ENCODE measurements at places on chromosomes 3 and 15.

GRCh38 chr3:81198756-81199155, 562.7 kb downstream of the GBE1 start:
- DNase-seq = no peak

DNA sequence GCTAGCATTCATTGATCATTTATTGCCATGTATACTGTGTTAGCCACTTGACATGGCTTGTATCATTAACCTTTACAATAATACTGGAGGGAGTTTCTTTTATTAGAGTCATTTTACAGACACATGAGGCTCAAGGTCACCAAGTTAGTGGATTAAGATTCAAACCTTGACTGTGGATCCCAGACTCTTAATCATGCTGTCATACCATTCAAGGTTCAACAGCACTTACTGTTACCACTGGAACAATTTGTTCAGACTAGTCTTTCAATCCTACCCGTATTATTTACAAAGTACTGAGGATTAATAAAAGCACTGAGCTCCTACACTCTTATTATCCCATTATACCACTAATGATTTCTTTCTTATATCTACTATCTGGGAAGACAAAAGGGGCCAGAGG, 1.2 kb downstream of the COX17 start:
- no peak for DNase-seq

DNA sequence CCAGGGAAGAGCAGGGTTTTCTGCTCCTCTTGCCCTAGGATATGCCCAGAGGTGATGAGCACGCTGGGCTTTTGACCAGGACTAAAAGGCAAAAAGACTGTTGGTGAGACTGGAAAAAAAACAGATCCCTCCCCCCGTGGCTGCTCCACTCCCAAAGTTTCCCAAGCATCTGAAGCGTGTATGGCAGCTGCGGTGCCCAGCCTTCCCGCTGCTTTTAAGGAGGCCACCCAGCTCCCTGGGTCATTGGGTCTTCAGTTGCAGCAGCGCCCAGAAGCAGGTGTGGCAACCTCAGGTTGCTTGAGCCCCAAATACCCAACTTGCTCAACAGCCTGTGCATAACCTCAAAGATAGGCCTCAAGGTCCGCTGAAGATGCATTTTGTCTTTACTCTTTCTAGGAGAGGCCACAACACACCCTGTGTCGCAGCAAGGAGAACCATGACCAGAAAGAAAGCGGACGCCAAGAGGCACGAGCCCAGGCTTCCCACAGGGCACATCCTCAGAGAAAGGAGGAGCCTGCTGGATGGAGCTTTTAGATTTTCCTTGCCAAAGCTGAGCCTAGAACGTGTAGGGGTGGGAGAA, 2.0 kb downstream of the SRGAP3 start:
- no peak for DNase-seq

DNA sequence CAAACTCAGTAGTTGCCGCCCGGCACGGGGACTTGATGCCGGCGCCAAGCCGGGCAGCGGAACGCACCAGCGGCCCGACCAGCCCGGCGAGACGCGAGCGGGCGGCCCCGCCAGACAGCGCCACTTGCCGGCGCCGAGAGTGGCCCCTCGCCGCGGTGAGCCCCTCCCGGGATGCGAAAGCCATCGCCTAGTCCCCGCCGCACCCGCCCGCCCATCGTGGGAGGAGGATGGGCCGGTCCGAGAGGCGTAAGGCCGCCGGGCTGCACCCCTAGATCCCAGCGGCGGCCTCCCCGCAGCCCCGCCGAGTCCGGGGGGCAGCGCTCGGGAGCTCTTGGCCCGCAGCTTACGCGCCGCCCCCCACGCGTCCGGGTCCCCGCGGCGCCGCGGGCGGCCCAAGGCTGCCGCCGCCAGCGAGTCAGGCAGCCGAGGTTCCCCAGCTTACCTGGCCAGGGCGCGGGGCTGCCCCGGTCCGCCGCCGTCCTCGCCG, 609 bp downstream of the GOLGA8A start:
- peak; percentile 37 for DNase-seq

GRCh38 chr3:59150039-59150438, 100.2 kb upstream of the CFAP20DC start:
- no peak for DNase-seq

DNA sequence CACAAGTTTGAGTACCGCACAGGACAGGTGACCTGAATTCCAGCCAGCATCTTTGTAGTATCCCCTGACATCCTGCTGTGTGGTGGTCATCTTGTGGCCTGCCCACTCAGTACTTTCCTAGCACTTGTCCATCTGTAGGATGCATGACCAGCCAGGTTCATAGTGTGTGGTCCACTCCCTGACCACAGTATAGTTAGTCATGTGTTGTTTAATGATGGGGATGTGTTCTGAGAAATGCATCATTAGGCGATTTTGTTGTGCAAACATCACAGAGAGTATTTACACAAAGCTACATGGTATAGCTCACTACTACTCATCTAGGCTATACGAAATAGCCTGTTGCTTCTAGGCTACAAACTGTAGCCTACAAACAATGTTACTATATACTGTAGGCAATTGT, 16.9 kb upstream of the RBPMS2 start:
- no peak for DNase-seq

DNA sequence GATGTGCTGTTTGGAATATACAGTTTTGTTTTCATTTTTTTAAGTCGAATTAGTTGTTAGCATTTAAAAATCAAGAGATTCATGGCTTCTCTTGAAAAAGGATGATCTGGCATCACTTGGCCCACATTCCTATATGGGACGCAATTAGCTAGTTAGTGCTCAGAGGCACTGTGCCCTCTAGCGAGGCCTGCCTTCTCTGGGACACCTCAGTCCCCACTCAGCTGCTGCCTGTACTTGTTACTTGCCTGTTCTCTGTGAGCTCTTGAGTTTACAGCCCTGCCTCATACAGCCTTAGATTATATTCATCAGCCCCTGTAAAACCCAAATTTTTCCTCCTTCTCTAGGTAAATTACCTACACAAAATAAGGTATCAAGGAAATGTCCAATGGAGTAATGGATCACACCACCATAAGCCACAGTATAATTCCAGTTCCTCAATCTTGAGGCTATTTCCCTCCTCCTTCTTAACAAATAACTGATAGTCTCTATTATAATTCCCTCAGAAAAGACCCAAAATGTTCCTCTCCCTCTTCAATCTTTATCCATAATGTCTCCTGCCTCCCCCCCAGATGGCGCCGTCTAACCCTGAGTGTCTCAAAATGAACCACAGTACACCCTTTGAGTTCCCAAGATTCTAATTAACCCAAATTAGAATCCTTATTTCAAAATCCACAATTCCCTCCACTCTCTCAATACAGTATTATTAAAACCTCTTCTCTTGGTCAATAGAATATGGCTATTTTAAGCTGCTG, 2.7 kb downstream of the ZMAT3 start:
- DNase-seq = peak; percentile 48

- DNase-seq = no peak
Measured at GRCh38 chr15:63612300-63612699, 15.1 kb downstream of the FBXL22 start.

GRCh38 chr3:99330924-99331532, 307.4 kb upstream of the COL8A1 start:
- DNase-seq = no peak

- no peak for DNase-seq
Measured at GRCh38 chr3:33881156-33882064, 83.0 kb downstream of the PDCD6IP start.

- peak; percentile 86 for DNase-seq
Measured at GRCh38 chr3:129893581-129894070, at the start of gene TMCC1. TSS of gene TMCC1 (minus strand) at chr3:129893711.

DNA sequence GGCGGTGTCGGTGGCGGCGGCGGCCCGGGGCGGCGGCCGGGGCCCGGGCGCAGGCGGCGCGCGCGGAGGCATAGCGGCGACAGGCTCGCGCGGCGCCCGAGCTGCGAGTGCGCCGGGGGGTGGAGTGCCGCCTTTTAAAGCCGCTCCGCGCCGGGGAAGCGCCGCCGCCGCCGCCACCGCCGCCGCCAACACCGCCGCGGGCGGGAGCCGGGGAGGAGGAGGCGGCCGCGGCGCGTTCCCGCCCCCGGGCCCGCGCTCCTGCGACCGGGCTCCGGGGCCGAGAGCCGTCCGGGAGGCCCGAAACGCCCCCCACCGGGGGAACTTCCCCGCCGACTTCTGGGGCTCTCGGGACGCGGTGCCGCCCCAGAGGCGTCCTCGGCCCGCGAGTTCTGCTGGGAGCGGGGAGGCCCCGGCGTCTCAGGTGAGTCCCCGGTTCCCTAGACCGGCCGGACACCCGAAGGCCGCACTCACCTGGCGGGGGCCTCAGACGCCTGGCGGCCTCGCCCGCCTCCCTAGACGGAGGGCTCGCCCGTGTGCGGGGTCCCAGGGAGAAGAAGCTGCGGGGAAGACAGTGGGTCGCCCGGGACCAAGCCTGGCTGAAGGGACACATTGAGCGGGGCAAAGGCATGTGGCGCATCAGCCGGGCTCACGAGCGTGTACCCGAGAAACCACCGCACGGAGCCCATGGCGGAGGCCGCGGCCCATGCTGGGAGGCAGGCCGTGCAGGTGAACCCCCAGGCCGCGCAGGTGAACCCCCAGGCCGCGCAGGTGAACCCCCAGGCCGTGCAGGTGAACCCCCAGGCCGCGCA, at the start of gene PCSK6:
Gene PCSK6, minus strand, starts transcription at position 109 of the 809 bp plus-strand sequence. Its CDS starts 37 bp downstream, at position 72.
- DNase-seq = no peak

GRCh38 chr15:100200287-100200880, 141.4 kb downstream of the ADAMTS17 start:
- no peak for DNase-seq

DNA sequence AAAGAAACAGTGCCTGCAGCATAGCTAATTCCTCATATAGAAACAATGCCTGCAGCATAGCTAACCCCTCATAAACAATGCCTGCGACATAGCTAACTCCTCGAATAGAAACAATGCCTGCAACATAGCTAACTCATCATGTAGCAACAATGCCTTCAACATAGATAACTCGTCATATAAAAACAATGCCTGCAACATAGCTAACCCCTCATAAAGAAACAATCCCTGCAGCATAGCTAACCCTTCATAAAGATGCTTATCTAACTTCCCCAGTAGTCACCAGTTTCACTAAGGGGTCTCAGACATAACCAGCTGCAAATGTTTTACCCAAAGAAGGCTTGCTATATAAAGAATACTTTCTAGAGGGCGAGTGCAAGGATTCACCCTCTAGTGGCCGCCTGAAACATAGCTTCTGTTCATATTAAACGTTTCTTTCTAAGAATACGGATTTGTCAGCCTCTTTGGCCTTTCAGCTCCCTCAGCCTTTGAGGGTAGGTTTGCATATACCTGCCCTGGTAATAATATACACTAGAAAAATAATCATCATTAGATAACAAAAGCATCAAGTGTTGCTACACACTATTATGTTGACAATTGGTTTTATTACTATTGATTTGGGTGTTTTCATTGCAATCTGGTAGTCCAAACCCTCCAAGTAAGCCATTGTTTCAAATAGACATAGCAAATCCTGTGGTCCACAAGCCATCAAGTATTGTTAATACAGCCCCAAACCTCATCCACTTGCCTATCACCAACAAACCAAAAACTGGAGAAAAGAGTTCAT, 44.4 kb upstream of the FAN1 start:
- no peak for DNase-seq

DNA sequence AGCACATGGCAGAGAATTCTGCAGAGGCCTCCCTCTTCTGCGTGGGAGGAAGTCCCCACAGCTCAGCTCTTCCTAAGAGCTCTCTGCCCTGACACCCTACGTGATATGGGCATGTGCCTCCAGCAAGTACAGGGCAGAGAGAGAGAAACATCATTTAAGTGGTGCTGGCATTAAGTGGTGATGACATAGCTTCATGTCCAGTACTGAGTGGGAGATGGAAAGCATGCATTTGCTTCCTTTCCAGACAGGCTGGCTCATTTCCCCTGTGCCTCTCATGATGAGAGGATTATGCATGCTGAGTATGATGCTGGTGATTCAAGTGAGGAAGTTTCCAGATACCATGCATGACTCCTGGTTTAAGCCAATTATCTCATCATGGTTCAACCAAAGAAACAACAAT, 26.9 kb downstream of the BFSP2 start:
- DNase-seq = no peak

DNA sequence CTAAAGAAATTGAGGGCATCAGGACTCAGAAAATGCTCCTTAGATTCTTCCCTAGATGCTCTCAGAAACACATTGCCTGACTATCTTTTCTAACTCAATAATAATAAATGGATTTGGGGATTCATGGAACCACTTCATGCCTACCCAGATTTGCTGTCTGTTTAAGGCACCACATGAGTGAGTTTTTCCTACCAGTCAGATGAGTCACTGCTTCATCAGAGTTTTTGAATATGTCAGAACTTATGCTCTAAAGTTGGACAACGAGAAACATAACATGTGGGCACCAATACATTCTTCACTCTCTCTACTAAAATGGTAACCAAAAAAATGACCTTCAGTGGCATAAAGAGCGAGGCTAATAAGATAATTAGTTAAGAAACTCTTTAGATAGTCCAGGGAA, 1135.1 kb downstream of the TUSC7 start:
- DNase-seq = no peak

DNA sequence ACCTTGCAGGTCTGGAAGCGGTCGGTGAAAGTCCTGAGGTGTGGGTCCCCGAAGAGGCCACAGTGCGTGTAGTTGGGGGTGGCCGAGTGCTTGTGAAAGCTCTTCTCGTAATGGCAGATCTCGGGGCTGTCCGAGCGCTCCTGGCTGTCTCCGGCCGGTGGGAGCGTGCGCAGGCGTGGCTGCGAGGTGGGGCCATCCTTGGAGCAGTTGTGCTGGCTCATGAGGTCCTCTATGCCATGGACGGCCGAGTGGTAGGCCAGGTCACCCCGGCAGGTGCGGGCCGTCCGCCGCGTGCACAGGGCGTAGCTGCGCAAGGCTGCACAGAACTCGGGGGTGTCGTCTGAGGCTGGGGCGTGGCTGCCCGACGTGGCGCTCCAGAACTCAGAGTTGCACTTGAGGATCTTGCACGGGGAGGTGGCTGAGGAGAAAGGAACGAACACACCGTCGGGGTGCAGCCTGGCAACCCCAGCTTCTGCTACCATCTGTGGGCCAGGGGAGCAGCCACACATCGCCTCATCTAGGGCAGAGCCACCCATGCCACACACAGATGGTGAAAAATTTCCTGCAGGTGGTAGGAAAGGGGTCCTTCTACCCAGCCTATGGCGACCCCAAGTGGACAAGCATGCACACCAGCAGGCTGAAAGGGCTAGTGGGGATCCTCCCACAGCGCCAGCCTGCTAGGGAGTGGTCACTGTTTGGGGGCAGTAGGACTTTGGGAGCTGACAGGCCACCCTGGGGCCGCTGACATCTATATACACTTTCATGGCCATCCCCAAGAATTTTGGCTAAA, 36.7 kb downstream of the RGMA start:
- no peak for DNase-seq

- no peak for DNase-seq
Measured at GRCh38 chr3:108088146-108088545, 2.7 kb downstream of the CD47 start.

GRCh38 chr3:78153973-78154372, 1114.1 kb downstream of the ROBO2 start:
- DNase-seq = no peak

DNA sequence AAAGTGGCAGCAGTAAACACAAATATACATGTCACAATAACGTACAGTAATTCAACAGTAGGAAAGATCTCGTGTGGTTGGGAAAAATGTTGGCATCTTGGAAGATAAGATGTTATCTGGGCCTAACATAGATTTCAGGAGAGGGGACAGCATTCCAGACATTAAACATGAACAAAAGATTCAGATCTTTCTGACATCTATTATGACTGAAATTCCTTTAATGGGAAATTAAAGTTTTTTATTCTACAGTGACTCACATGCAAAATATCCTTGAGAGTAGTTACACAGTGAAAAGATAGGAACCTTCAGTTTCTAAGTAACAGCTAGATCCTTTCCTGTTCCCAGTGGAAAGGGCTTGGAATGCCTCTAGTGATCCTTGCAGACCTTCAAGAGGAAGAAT, 9.2 kb downstream of the NDUFB5 start:
- DNase-seq = no peak
